ENCODE measurements at places on chromosomes 1 and 21. TPM values are rescaled to one million over a fixed set of nuclear protein-coding genes. Genes with fewer than 3 reads are reported as not detected.

GRCh38 chr1:22556391-22557104 lies 6.7 kb upstream of the EPHA8 start:
- no peak for DNase-seq

- DNase-seq = peak; percentile 24
These were observed 1.4 kb downstream of the EIF4G3 start for GRCh38 chr1:21175324-21175669.

DNA sequence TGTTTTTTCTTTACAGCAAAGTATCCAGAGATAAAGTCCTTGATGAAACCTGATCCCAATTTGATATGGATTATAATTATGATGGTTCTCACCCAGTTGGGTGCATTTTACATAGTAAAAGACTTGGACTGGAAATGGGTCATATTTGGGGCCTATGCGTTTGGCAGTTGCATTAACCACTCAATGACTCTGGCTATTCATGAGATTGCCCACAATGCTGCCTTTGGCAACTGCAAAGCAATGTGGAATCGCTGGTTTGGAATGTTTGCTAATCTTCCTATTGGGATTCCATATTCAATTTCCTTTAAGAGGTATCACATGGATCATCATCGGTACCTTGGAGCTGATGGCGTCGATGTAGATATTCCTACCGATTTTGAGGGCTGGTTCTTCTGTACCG lies 6.5 kb downstream of the DEGS1 start:
- DNase-seq = no peak

- no peak for DNase-seq
These were observed 14.6 kb upstream of the AHDC1 start for GRCh38 chr1:27618341-27619082.

GRCh38 chr1:33519240-33519884 lies 46.9 kb downstream of the ZSCAN20 start:
- DNase-seq = no peak

DNA sequence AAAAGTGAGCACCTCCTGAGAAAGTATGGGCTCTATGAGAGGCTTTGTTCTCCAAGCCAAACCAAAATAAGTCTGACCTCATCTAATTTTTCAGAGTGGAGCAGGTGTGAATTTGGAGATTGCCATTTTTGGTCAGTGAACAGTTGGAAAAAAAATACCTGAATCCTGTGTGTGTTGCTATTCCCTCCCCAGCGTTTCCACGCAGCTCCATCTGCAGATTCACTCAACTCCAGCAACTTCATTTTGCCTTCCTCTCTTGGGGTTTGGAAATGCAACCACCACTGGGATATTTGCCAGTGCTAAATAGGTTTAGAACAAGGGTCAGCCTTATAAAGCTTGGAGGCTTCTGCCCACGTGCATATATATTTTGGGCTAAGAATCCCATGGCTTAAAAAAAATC lies 11.2 kb downstream of the CASQ2 start:
- no peak for DNase-seq

GRCh38 chr1:55816456-55817426 lies 601.6 kb upstream of the USP24 start:
- peak; percentile 31 for DNase-seq

DNA sequence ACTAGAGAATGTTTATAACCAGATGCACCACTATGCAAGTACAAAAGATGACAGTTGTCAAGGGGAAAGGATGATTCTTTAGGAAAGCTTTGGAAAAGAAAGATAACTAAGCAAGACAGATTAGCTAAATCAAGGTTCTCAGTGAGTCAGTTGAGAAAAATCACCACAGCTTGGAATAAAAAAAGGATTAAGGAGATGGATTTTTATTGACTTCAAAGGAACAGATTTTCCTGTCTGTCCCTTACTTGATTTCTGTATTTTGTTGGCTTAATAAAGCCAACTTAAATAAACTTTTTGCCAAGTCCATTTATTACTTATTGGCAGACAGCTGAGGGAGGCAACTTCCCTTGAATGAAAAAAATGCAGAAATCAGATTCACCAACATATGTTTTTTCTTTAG lies 93.9 kb downstream of the NR5A2 start:
- no peak for DNase-seq

DNA sequence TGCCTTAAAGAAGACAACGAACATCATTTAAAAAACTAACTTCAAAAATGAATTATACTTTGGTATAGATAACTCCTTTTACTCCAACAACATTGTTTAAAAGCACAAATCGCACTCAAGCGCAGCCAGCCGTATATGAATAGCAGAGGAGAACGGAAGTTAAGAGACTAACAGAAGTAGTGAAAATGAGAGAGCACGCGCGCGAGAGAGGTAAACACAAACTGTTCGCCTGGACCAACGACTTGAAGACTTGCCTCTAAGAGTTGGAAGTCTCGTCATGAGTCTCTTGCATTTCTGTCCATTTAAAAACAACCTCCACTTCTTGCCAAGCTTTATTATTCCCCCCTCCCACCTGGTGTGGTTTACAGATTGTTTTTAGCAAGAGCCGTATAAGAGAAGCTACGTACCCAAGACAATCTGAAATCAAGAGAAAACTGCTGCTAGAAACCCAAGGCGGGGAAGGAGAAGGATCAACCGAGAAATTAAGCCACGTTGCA lies 479 bp downstream of the SELENOF start:
- peak; percentile 3 for DNase-seq

DNA sequence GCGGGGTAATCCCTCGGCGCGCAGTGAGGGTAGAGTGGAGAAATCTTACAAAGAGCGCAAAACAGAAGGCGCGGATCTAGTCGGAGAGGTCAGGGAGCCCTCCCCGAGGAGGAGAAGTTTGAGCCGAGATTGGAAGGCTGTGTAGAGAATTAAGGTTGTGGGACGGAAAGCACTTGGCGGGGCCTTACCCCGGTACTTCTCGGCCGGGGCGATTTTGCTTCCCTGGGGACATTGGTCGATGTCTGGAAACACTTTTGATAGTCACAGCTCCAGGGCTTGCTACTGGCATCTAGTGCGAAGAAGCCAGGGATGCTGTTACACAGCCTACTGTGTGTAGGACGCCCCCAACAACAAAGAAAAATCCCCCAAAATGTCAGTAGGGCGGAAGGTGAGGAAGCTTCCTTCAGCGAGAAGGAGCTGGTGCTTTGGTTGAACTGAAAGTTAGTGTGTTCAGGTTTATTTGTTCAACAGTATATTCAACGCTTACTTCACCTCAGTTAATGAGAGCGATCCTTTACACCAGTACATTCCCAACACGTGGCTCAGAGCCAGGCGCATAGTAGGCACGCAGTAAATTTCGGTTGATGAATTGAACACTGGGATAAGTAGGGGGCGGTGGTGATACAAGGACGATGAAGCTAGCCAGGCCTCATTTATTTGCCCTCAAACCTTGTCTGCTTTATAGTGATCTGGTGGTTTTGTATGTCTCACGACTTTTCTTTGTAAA lies 807 bp downstream of the CEP85 start:
- no peak for DNase-seq

- DNase-seq = peak; percentile 81
These were observed 16.7 kb upstream of the DISP1 start for GRCh38 chr1:222798116-222798515.

- DNase-seq = no peak
These were observed 4.2 kb upstream of the PMVK start for GRCh38 chr1:154940651-154941194.

DNA sequence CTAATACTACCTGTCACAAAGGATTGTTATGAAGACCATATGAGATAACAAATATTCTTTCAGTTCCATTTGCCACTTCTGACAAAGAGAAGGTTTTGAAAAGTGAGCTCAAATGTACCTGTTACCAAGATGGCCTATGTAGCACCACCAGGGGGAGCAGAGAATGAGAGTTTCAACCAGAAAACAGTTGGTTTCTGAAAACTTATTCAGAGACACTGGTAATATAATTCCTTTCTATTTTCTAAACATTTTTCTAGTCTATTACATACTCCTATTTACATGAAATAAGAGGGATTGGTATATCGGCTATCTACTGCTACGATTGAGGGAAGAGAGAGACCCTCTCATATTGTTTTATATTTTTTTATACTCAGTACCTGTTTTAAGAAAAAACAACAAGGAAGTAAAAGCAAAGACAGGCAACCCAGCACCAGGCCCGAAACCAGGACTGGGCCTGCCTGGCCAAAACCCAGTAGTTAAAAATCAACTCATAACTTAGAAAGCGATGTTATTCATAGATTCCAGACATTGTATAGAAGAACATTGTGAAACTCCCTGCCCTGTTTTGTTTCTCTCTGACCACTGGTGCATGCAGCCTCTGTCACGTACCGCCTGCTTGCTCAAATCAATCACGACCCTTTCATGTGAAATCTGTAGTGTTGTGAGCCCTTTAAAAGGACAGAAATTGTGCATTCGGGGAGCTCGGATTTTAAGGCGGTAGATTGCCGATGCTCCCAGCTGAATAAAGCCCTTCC lies 48.3 kb downstream of the IL23R start:
- peak; percentile 21 for DNase-seq

- DNase-seq = no peak
These were observed 69.0 kb downstream of the ZNF678 start for GRCh38 chr1:227632325-227632724.

- DNase-seq = no peak
These were observed 22.3 kb downstream of the IL6R start for GRCh38 chr1:154427173-154428139.

GRCh38 chr1:113191579-113192076 lies 118.6 kb downstream of the LRIG2 start:
- DNase-seq = peak; percentile 14

DNA sequence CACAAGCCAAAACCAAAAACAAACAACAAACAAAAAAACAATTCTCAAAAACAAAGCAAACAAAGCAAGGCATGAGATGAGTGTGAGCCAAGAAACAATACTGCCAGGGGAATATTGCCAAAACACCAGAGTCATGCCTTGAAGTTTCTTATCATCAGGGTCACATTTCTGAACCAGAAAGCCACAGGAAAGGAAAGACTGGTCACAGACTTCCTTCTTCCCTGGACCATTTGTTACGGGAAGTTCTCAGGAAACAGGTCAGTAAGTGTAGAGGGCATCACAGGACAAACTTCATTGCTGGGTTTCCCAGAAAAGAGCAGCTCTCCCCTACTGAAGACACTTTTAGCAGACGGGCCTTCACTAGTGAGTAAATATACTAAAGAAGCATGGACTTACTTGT lies 191.2 kb downstream of the GABPA start:
- peak; percentile 51 for DNase-seq

DNA sequence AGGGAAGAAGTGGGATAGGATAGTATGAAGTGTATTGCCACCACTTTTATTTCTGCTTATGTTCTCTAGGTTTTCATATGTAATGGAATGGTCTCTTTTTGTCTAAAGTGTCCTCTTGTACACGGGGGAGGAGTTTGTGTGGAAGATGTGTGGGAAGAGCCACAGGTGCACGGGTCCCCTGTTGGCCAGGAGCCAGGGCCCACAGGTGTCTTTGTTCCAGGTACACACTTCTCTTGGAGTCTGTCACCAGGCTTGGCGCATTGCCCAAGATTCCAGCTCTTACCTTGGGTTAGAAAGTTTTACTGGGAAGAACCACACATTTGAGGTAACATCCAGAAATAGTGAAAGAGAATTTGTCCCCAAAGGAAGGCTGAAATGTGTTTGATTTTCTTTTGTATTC lies 10.5 kb downstream of the TENT5C start:
- DNase-seq = no peak

GPA33 gene
- not detected for total RNA-seq

EPS15 gene
- 31.5 TPM for total RNA-seq

A3GALT2 gene
- not detected for total RNA-seq

NCF2 gene
- 4.1 TPM for total RNA-seq

ANGPTL1 gene
- total RNA-seq = 1.5 TPM

AADACL4 gene
- total RNA-seq = not detected

KMO gene
- 2.6 TPM for total RNA-seq

UTS2 gene
- total RNA-seq = not detected

SHE gene
- total RNA-seq = not detected

TLCD4 gene
- 6.0 TPM for total RNA-seq
